Central memory CD8-positive, alpha-beta T cell (primary cell): ENCODE measurements at places on chromosomes 11 and 22.

DNA sequence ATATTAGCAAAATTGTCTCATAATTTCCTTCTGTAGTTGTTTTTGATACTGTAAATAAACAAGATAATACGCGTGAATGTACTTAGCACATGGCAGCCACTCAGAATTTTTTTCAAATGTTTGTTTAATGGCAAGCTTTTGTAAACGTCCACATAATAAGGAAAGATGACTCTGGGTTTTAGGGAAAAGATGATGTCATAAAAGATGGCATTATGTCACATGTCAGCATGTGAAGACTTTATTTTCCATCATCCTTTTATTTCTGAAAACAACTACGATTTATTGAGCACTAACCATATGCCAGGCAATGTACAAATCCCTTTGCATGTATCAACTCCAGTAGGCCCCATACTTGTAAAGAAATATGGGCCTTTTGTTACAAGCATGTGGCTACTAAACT lies 139.9 kb downstream of the C11orf91 start:
- DNase-seq, result no peak

GRCh38 chr11:92776676-92777075 lies 192.8 kb upstream of the MTNR1B start:
- DNase-seq, result no peak

GRCh38 chr11:132590986-132591385 lies 941.3 kb downstream of the OPCML start:
- no peak for DNase-seq

DNA sequence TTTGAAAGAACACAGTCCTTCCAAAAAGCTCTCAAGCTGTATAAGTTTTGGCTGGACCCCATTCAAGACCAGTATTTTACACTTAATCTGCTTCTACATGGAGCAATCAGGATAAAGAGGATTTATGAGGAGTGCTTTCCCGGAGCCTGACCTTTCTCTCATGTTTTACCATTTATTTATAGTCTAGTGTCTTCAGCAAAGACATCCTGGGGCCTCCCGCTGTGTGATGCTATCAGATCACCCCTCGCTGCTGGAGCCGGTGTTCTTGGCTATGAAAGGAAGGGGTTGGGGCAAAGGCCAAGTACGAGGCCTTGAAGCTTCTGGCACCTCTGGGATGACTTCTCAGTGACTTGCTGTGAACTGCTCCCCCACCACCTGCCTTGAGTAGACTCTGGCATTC lies 189.6 kb downstream of the ADAMTS15 start:
- DNase-seq, result no peak
